ENCODE measurements at places on chromosomes 7 and 10.

- peak; percentile 70 for DNase-seq
Observed at GRCh38 chr7:26863518-26864308, 677 bp downstream of the SKAP2 start.

DNA sequence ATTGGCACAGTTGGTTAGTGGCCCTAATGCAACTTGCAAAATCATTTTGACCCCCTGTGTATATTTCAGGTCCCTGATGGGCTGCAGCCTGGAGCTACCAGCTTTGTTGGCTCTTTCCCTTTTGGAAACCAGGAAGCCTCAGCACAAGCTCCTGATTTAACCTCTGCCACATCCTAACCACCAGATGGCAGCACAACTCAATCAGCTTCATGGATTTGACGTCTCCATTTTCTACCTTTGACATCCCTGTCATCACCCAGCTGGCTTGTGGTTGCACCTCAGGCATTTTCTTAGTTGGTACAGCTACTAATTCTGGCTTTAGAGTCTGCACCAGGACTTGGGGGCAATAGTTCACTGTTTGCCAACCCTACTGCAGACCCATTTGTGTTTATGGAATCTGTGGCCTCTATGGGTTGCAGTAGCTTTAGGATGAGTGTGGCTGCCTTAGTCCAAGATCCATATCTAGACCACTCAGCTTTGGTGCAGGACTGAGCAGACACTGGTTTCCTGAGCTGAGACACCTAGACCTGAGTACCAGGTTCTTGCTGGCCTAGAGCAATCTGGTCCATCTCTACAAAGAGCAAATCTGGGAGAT is 456.2 kb downstream of the REEP3 start:
- DNase-seq: peak; percentile 54

GRCh38 chr10:89738551-89739209 is 37.3 kb downstream of the KIF20B start:
- peak; percentile 49 for DNase-seq

DNA sequence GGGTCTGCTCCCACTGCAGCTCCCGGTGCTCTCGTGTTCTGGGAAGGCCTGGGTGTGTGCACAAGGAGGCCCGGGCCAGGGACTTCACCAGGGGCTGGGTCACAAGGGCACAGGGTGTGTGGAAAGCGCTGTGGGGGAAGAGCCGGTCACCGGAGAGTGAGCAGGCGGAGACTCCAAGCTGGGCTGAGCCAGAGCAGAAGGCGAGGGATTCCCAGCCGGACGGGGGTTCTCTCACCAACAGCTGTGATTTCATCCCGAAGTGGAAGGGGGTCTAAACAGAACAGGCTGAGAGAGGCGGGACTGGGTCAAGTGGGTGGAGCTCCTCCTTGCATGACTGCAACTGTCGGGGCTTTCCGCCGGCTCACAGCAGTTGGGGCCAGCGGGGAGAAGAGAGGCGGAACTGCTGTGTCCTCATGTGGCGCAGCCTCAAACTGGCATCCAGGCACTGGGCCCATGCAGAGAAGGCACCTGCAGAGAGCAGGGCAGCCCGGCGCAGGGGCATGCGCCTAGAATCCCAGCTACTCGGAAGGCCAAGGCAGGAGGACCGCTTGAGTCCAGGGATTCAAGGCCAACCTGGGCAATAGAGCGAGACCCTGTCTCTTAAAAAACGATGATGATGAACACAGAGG is 7.6 kb upstream of the ORAI2 start:
- peak; percentile 45 for DNase-seq

- DNase-seq: peak; percentile 35
Observed at GRCh38 chr7:91239171-91239604, 25.0 kb upstream of the FZD1 start.

- DNase-seq: no peak
Observed at GRCh38 chr7:101705331-101705730, 76.2 kb upstream of the MYL10 start.

- no peak for DNase-seq
Observed at GRCh38 chr7:128383776-128384175, 22.3 kb upstream of the PRRT4 start.

DNA sequence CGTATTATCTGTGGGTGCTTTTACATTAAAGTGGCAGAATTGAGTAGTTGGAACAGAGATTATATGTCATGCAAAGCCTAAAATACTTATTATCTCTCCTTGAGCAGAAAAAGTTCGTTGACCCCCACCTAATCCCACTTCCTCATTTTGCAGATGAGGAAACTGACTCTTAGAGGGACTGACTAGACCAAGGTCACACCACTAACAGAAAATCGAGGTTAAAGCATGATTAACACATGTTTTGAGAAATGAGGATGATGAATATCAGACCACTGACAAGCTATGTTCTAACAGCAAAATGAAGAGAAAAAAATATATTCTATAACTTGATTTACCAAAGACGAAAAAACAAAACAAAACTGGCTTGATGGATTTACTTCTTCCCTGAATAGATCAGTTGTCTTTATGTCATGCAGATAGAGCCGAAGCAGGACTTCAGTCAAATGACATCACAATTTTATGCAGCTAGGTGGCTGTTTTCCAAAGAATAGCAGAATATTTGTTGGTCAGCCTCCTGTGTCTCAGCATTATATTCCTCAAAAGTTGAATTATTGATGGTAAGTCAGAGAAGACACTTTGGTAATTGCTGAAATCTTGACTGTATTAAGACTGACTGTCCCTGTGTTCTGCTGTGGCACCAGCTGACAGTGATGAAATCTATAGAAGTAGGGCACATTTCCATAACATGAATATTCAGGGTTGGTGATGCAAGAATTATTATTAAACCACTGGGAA is 24.2 kb upstream of the SMIM30 start:
- peak; percentile 89 for DNase-seq

All from KBM-7 (cell line).